ENCODE measurements at places on chromosomes 6 and 20. TPM values are rescaled to one million over a fixed set of nuclear protein-coding genes. Genes with fewer than 3 reads are reported as not detected.

DNA sequence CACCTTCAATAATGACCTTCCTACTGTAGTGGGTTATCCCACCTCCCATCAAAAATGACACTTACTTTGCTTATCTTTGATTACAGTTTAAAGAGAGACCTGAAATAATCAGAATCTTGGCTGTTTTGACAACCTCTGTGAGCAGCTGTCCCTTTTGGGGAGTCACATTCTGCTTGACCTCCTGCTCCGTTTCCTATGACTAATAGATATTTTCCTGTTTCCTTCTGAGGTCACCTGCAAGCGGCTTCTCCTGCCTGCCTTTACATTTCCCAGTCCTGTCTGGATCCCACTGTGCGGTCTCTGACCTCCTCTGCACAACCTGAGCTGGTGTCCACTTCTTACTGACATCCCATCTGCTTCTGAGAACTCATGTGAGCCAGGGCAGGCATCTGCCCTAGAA, 54.2 kb downstream of the TRAM2 start:
- DNase-seq, result no peak

DNA sequence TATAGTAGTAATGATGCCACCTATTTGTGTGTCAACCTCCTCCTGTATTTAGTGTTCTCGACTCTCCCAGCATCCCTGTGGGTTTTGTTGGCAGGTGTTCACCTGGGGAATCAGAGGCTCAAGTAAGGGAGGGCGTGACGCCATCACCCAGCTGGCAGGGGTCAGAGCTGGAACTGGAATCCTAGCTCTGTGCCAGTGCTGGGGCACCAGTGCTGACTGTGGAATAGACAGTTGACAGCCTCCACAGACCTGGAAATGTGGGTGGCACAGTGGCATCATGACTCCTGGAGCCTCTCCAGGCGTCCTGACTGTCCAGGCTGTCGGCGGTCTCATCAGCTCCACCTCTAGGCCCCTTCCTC, 102.8 kb downstream of the SYCP2 start:
- DNase-seq, result no peak

DNA sequence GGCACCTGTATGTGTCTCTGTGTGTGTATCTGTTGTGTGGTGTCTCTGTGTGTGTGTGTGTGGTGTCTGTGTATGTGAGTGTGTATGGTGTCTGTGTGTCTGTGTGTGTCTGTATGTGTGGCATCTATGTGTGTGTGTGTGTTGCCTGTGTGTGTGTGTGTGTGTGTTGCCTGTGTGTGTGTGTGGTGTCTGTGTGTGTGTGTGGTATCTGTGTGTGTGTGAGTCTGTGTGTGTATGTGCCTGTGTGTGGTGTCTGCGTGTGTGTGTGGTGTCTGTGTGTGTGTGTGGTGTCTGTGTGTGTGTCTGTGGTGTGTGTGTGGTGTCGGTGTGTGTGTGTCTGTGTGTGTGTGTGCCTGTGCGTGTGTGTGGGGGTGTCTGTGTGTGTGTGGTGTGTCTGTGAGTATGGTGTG, 31.7 kb upstream of the VEGFA start:
- no peak for DNase-seq

DNA sequence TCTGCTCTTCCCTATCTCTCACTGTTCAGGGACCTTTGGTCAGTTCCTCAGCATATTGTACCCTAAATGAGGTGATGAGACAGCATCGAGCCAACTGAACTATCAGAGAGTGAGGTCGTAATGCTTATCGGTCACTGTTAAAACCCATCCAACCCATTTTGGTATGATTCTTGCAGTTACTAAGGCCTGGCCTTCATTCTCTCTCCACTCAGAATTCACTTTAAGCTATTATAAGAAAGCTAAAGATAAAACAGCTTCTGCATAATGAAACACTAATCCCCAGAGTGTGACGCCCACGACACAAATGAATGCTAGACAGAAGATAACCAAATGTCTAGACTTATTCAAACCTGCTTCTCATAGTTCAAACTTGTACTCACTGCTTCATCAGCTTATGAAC, 175.8 kb downstream of the GMPR start:
- no peak for DNase-seq

CDH4 gene
- 1.2 TPM for total RNA-seq

HEY2 gene
- 2.1 TPM for total RNA-seq

- DNase-seq, result no peak
These were observed 14.2 kb downstream of the KCNK5 start for GRCh38 chr6:39214846-39215639.

GRCh38 chr20:51310216-51310615, 232.3 kb downstream of the NFATC2 start:
- DNase-seq, result no peak

- no peak for DNase-seq
These were observed 21.6 kb downstream of the SASH1 start for GRCh38 chr6:148364056-148364824.

GRCh38 chr6:125192610-125192930, 39.0 kb downstream of the TPD52L1 start:
- no peak for DNase-seq

GRCh38 chr6:119476554-119476953, 127.0 kb upstream of the MAN1A1 start:
- DNase-seq, result no peak

MCCD1 gene
- not detected for total RNA-seq

GRCh38 chr6:38378801-38379200, 260.9 kb downstream of the BTBD9 start:
- no peak for DNase-seq

- DNase-seq, result peak; percentile 82
These were observed 215.2 kb upstream of the ZNF184 start for GRCh38 chr6:27688014-27688586.

GRCh38 chr6:139449611-139450000, 75.2 kb upstream of the CITED2 start:
- DNase-seq, result no peak

TPX2 gene
- total RNA-seq, result 44.7 TPM

DNA sequence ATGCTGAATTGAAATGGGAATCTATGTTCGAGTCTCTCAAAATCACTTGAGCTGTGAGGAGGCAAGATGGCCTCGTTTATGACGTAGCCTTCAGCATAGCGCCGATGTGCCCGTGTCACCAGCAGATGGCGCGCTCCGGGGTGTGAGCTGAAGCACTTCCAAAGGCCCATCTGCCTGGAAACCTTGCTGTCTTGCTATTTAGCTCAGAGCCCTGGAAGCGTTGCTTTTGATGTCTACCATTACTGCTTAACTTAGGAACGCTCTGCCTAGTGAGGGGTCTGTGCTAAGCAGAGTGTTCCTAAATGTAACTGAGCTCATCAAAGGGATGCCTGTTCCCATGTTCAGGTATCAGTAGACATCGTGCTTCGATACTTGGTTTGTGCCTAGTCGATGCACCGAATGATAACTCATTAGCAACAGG, 67.7 kb downstream of the SYCP2L start:
- peak; percentile 97 for DNase-seq

DNA sequence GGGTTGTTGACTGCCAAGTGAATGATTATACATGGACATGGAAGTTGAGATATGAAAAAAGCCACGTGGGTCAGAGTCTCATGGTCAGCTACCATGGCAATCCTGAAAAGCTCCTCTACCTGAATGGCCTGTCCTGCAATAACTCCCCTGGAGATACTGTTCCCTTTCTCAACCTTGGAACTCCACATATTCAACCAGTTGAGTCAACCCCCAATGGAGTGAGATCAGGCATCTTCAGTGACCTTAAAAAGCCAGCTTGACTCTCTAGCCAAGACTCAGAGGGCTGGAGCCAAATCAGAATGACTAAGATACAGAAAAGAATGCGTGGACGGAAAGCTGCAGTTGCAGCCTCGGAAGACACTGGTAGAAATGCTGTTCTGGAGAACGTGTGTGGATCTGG, 341.3 kb downstream of the FOXA2 start:
- DNase-seq, result no peak

TSBP1 gene
- not detected for total RNA-seq

- no peak for DNase-seq
These were observed 184.5 kb downstream of the COL21A1 start for GRCh38 chr6:56062836-56063235.

Data from glutamatergic neuron (in vitro differentiated cells).